ENCODE measurements at places on chromosomes 2 and 18.

- DNase-seq, result no peak
Observed at GRCh38 chr2:62136956-62137830, 58.7 kb upstream of the B3GNT2 start.

GRCh38 chr18:53698907-53699306 is 525.6 kb downstream of the MBD2 start:
- DNase-seq, result peak; percentile 12

- no peak for DNase-seq
Observed at GRCh38 chr2:155665704-155666103, 666.8 kb downstream of the NR4A2 start.

- no peak for DNase-seq
Observed at GRCh38 chr2:64115808-64116598, 28.2 kb downstream of the PELI1 start.

Data from suppressor macrophage treated with lipopolysaccharide for 1 hour (primary cell).